ENCODE measurements at places on chromosomes 1 and 21.

GRCh38 chr1:109625176-109625575 lies 5.5 kb downstream of the AMPD2 start:
- DNase-seq: no peak

DNA sequence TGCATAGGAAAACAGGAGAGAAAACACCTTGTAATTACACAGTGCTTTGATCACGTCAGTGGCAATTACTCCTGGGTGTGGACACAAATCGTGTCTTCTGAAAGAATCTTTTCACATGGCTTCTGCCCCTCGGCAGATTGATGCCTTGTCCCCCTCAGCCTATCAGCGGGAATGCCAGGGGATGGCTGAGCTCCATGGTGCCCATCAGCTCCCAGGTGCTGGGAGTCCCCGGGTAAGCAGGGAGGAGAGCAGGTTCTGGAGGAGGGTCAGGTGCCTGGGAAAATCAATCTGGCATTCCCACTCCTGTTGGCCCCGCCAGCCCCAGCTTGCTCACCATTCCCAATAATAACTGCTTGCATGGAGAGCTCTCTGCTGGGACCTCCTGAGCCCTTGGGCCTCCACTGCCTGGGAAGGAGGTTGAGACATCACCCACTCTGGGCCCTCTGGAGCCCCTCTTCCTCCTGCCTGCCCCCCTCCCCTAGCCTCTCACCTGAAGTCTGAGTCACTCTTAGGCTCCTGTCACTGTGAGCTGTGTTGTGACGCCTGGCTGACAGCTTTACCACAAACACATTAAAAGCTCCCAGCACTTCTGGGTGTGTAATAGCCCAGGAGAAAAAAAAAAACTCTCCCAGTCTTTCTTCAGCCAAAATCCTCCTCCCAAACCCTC lies 4.9 kb downstream of the CAMK2N1 start:
- DNase-seq: no peak

DNA sequence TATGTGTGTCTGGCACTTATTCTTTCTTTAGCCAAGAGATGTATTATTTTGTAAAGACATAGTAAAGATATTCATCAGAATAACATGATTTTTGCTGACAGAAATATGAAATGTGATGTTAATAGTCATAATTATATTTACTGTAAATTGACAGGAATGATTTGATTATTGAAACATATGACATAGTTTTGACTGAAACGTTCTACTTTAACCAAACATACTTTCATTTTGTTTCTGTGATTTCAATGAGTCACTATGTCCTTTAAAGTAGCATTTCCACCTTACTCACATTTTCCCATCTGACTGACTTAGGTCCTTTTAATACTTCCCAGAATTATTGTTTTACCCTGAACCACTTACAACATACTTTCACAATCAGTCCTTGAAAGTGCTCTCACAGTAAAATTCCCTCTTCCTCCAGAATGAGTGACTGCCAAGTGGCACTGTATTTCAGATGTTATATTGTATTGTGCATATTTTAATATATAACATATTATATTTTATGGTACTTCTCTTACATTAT lies 437.9 kb downstream of the NCAM2 start:
- no peak for DNase-seq

DNA sequence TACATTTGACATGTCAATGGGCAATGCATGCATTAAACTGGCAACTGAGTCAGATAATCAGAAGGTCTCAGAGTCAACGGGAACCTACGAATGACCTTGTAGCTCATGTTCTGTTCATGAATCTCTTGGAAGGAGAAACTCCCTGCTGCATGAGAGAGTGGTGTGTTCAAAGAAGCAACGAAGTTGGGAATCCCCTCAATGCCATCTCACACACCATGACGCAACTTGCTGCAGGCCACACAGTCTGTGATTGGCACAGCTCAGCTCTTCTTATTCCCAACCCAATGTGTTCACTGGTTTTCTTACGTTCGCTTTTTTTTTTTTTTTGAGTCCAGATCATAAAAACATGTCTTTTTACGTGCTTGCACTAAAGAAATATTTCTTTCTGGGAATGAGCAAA lies 53.5 kb upstream of the PRDM2 start:
- no peak for DNase-seq

DNA sequence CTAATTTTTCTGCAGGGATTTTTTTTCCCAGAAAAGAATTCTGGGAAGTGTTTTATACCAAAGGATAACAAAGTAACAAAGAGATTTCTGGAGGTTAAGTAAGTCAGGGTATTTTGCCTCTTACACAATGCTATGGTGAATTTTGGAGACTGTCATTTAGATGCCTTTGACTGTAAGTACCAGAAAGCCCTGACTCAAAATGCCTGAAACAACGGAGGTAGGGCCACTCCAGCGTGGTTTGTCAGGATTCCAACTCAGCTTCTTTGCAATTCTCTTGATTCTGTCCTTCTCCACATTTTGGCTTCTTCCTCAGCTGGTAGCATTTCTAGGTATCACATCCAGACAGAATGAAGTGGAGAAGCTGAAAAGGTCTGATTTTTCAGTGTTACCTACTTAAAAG lies 106.5 kb downstream of the UCHL5 start:
- no peak for DNase-seq

GRCh38 chr1:115355069-115355468 lies 17.0 kb upstream of the NGF start:
- no peak for DNase-seq

GRCh38 chr1:159175571-159175970 lies 4.2 kb downstream of the CADM3 start:
- no peak for DNase-seq

DNA sequence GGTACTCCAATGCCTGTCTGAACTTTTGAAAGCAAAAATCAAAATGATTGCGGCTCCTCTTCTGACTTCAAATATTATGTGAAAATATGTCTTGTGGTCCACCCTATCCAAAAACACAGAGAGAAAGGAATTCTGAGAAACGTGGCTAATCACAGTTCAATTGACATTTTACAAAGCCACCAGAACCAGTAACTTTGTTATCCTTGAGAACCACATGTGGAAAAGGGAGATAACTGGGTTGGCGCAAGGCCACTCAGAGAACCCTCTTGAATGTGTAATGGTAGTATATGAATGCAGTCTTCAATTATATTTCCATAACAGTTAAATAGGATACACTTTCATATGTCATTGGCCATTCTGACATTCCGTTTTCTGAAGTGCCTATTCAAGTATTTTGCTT lies 1030.0 kb upstream of the TMPRSS15 start:
- no peak for DNase-seq

DNA sequence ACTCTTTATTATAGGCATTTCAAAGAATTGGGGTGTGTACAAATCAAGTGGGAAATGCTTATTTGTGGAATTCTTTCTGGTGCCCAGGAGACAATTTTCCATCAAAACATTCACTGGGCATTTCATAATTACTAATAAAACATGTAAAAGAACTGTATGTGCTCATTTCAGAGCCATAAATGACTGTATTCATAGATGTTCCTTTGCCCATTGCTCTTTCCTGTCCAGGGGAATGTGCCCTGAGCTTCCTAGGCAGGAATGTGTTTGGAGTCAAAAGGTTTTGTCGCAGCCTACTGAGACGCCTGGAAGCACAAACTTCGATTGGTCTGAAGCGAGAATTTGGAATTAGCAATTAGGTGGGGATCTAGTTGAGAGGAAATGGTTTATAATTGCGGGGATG lies 43.7 kb upstream of the EXOSC10 start:
- no peak for DNase-seq

DNA sequence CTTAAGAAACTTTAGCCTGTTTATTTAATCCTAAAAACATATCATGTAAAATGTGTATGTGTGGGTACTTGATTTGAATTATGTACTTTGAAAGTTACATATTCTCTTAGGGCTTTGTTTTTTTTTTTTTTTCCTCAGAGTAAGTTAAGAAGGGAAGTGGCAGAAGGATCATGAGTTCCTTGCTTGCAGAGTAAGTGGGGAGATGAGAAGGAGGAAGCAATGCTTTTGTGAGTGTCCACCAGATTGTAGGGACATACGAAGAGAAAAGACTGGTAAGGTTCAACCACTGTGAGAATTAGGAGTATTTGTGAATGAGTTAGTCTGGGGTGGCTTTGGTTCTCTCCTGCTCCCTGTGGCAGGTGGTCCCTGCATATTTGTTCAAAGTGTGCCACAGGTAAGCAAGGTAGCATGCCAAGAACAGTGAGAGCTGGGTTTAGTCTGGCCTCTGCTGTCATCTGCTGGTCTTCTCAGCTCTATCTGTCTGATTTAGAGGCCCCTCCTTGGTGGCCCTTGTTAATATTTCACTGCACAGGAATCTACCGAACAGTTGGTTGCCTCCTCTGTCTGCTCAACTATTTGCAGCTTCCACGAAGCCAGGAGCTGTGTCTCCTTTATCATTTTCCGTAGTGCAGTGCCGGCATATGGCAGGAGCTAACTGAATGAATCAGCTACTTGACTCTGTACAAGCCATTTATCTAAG lies 9.5 kb downstream of the DNM3 start:
- no peak for DNase-seq

DNA sequence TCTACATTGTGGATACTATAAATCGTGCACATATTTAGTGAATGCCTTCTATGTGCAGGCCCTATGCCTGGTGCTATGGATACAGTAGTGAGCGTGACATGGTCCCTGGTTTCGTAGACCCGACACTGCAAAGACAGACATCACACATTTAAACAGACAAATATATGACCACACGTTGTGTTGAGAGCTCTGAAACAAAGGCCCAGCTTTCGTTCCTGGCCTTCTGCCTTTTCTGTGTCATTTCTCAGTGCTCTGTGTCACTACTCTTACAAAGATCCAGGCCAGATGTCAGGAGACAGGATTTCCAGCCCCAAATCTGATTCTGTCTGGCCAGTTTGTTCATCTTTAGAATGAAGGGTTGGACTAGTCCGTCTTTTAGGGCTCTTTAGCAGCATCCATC lies 19.3 kb upstream of the TRABD2B start:
- DNase-seq: no peak

DNA sequence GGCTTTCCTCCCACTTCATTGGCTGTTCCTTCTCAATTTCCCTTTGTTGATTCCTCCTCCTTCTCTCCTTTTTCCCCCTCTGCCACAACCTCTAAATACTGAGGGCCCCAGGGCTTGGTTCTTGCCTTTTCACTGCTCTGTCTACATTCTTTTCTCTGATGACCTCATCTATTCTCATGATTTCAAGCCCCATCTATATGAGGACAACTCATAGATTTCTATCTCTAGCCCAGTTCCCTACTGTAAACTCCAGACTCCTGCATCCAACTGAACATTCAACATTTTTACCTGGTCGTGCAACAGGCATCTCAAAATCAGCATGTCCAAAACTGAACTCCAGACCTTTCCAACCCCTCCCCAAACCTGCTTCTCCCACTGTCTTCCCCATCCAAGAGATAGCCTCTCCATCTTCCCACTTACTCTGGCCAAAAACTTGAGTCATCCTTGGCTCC lies 11.5 kb upstream of the SLC9A1 start:
- no peak for DNase-seq

GRCh38 chr1:170247751-170248521 lies 102.2 kb downstream of the NTMT2 start:
- DNase-seq: no peak

DNA sequence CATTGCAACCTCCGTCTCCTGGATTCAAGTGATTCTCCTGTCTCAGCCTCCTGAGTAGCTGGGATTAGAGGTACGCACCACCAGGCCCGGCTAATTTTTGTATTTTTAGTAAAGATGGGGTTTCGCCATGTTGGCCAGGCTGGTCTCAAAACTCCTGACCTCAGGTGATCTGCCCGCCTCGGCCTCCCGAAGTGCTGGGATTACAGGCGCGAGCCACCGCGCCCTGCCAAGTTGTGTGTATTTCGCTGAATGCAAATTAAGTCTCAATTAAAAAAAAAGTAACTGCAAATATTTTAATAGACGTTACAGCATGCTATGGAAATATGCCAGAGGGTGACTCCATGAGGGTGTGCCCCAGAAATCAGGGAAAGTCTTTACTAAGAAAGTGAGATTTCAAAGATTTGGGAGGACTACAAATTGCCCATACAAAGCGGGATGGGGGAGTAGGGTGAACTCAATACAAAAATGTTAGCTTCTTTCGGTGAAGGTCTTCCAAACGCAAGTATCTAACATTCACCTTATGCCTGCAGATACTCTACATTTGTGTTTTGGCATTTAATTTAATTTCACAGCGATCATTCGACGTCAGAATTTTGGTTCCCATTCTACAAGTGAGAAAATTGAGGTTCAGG lies 85.6 kb downstream of the NKAIN1 start:
- DNase-seq: peak; percentile 20

- no peak for DNase-seq
Observed at GRCh38 chr1:153202006-153202405, 1.2 kb upstream of the LELP1 start.

DNA sequence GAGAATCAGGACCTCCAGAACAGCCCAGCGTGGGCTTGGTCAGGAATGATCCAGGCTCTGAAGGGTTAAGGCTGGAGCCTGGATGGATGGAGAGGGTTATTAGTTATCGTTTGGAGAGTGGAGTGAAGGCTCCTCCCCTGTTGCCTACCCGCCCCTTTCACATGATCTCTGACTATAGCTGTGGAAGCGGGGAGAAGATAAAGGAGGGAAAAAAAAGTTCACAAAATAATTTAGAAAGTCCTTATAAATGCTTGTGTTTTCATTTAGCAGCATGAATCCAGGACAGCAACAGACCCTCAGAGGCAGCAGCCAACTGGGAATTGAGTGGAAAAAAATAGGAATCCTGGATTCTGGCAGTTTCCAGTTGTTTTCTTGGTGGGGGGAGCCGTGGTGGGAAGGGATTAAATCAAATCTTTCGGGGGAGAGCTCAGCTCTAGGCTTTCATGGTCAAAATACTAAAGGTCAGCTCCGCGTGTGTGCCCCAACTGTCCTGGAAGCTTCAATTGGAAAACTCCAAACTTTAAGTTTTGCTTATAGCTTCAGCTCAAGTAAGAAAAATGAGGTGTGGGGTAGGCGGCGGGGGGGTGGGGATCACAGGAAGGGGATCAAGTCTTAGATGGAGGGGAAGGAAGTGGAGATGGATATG lies 595 bp upstream of the DDR2 start:
- no peak for DNase-seq

- DNase-seq: no peak
Observed at GRCh38 chr1:199287206-199287605, 648.4 kb downstream of the PTPRC start.

GRCh38 chr21:25960402-25960801 lies 210.2 kb downstream of the APP start:
- DNase-seq: no peak

Measured in LoVo (cell line).